Stimulated activated CD4-positive, alpha-beta T cell treated with anti-CD3 and anti-CD28 coated beads, TNF-alpha, amount 100 ng/mL, for 1 hour (primary cell): ENCODE measurements at places on chromosomes 5 and 9.

- DNase-seq = no peak
Measured at GRCh38 chr9:73089304-73089985, 62.2 kb upstream of the ANXA1 start.

DNA sequence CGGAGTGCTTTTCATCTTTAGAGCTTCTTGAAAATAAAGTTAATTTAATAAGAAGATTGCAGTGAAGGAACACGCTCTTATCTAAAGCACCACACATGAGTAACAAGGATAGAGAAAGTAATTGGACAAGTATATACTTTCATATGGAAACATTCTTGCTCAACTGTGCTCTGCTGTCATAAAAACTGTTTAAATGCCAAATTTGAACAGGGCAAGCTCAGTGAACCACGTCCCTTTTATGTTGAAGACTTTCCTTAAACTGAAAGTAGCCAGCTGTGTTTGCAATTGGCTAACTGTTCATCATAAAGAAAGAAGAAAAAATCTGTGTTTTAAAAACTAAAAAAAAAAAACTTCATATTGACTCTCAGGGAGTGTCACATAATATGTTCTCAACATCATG, 1610.7 kb upstream of the C9orf72 start:
- no peak for DNase-seq

GRCh38 chr5:2876183-2876582, 124.7 kb upstream of the IRX2 start:
- DNase-seq = no peak

GRCh38 chr5:1795931-1796330, 3.7 kb downstream of the MRPL36 start:
- no peak for DNase-seq

DNA sequence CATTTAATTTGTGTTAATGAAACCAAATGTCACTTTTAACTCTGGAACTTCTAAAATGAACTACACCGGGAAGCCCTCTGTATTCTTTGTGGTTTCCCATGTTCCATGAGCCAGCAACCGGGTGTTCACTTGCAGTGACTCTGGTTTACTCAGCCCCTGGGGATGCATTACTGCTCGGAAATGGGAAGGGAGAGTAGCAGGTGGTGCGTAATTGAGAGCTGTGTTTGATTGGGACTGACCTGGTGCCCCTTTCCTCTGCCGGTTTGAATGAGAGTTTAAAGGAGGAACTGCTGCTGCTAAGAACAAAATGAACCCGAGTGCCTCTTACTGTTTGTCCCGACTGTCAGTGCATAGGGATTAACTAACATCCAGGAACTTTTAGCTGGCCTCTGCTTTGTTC, 100.1 kb upstream of the DHFR start:
- no peak for DNase-seq

DNA sequence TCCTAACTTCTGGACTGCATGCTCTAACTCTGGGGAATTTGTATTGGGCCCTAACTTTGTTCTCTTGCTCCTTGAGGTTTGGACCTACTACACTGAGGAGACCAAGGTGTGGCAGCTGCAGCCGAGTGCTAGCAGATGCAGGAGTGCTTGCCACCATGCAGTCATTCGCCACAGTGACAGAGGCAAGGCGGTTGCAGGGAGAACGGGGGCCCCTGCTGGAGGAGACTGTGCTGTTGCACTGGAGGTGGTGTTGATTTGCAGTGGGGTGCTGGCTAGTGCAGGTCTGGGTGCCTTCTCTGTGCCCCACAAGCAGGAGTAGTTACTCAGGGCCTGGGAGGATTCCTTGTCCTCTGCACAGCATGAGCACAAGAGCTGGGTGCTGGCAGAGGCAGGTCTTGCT, 22.4 kb upstream of the DIRAS2 start:
- DNase-seq = no peak

DNA sequence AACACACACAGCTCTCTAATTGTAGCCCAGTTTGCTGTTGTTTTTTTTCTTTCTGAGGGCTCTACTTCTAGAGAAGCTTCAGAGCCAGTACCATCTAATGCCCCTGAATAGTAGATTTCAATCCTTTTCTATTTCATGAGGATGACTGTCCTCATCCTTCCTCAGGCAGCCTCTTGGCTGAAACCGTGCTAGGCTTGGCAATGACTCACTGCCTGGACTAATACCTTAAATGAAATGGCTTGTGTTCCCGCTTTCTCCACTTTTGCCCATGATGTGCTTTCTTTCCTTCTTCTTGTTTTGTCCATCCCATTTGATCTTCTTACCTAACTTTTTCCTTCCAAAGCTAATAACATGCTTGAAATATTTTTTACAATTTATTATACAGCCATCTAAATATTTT, 80.1 kb downstream of the ITGA1 start:
- DNase-seq = no peak

DNA sequence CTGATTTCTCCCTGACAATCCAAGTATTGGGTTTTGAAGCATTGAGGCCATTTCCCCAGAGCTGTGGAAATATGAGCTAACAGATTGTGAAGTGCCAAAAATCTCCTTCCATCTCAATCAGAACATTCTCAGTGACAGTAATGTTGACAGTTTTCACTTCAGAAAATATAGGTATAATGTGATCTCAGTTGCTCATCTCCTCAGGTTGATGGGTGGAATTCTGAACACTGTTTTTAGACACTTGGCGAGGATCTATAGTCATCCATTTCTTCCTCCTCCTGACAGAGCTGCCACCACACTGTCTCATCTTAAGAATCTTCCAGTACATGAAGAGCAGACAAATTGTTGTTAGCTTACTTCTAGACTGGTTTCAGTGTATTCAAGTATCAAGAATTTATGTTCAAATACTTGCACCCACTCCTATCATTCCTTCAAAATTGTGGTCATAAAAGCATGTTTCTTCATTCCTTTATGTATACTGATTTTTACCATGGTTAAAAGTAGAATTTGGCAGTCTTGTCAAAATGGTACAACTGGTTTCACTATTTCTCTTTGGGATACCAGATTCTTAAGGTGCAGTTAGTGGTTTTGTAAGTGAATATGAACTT, 199.7 kb upstream of the TLE4 start:
- DNase-seq = no peak

DNA sequence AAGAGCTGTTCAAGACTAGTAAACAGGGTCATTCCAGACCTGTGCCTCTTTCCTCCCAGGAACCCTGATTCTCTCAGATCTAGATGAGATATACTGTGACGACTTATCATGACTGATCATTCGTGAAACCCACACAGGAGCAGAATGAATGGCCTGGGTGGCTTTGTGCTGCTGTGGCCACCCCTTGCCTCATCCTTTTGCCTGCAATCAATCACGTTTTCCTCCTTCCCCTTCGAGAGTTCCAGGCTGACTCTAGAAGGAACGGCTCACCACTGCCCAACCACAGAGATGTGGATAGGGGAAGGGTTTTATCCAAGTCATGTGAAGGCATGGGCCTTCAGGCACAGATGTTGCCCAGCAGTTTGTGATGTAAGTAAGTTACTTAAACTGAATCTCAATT, 5.8 kb downstream of the ANXA6 start:
- no peak for DNase-seq

DNA sequence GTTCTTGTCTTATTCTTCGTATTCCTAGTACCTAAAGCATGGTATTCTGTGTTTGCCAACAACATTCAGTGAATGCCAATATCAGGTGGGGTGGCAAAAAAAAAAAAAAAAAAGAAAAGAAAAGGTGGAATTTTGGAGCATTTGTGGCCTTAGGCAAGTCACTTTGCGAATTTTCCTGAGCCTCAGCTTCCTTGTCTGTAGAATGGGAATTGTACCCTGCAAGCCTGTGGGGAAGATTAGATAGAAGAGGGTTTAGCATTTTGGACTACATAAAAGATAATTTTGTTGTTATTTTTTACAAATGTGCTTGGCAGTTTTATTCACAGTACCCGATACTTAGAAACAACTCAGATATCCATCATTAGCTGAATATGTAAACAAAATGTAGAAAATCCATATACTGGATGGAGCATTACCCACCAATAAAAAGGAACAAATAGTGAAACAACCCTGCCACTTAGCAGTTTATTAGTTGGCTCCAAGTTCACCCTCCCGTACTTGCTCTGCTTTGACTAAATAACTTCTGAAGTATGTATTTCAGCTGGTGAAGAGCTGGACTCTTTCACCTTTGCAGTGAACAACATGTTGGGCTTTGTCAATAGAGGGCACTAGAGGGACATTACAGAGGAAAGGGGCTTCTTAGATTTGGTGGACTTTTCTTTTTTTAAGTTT, 13.6 kb downstream of the UBE2D2 start:
- DNase-seq = no peak
